ENCODE measurements at places on chromosomes 7 and 10.

DNA sequence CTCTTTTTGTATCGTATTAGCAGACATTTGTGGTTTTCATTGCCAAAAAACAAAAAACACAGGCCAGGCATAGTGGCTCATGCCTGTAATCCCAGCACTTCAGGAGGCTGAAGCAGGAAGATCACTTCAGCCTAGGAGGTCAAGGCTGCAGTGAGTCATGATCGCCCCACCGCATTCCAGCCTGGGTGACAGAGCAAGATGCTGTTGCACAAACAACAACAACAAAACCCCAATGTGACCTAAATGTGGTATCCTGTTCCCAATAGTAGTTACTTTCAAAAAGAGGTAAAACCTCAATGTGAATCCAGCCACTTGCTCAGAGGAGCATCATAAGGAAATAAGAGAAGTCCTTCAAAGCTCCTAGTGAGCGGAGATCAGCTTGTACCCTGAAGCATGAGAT is 45.8 kb upstream of the SKAP2 start:
- DNase-seq, result no peak

DNA sequence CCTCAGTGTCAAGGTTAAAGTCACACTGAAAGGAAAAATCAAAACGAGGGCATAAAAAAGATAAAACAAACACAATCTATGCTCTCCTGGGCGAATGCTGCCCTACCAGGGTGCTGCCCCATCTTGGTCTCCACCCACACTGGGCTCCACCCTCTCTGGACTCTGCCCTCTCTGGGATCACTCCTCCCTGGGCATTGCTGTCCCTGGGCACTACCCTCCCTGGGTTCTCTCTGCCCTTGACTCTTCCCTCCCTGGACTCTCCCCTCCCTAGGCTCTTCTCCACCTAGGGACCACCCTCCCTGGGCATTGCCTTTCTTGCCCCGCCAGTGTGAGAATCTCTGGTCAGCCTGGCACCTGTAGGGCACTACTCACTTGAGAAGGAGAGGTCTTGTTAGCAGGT is 8.6 kb downstream of the GDF2 start:
- DNase-seq, result no peak

- DNase-seq, result no peak
Measured at GRCh38 chr10:132940791-132941465, 1.4 kb downstream of the CFAP46 start.

DNA sequence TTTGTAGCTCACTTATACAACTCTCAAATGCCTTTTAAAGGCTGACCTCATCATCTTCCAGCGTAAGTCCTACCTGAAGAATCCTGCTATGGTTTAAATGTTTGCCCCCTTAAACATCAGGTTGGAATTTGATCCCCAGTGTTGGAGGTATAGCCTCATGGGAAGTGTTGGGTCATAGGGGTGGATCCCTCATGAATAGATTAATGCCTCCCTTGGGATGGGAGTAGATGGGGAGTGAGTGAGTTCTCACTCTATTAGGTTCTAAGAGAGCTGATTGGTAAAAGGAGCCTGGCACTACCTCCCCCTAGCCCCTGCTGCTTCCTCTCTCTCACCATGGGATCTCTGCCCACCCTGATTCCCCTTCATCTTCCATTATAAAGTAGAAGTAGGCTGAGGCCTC is 285.6 kb downstream of the FZD1 start:
- no peak for DNase-seq

DNA sequence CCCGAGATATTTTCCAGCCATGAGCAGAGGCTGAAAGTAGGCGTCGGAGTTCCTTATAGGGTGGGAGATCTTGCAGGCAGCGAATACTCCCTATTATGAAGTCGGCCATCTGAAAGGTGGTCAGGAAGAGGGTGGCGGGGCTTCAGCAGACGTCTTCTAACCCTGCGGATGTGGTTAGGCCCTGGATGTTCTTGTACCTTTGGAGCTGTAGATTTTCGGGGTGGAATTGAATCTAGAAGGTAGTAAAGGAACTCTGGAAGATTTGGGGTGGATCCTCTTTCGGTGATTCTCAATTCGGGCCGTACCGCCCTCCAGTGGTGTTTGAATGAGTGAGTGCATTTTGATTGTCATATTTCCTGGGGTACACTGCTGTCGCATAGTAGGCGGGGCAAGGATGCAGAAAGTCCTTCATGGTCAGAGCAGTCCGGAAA is 635 bp downstream of the NUP205 start:
- DNase-seq, result peak; percentile 81

GRCh38 chr10:50431133-50431532 is 179.8 kb upstream of the ASAH2 start:
- no peak for DNase-seq

GRCh38 chr7:99461221-99461620 is 4.7 kb downstream of the ATP5MF start:
- no peak for DNase-seq

- DNase-seq, result no peak
Measured at GRCh38 chr10:48330269-48330668, 23.8 kb downstream of the MAPK8 start.

Data from CD4-positive, alpha-beta T cell treated with Interleukin-4 for 1 hour (primary cell).